ENCODE measurements at places on chromosomes 2 and 18.

GRCh38 chr2:226002438-226002837 is 602.9 kb downstream of the NYAP2 start:
- no peak for DNase-seq

DNA sequence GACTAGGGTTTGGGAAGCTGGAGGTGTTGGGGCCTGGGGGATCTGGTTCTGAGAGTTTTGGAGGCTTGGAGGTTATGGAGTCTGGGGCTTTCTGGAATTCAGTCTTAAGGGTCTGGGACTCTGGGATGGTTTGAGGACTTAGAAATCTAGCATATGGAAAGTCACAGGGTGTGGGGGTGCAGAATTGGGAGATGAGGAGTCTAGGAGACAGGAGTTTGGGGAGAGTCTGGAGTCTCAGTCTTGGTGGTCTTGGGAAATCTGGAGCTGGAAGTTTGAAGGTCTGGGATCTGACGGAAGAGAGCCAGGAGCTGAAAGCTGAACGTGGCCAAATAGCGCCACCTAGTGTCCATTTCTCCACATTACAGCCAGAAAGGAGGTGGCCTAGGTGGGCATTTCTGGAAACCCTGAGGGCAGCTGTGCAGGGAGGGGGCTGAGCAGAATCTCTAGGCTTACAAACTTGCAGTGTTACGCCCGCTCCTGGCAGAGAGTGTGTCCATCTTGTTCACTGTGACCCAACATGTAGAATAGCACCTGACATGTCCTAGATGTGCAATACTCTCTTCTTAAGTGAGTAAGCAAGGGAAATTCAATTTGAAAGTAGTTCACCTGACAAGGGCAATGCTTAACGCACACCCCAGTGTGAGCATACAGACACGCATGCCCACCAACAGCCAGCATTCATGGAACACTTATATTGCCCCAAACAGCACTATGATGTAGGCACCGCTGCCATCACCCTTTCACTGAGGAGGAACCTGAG is 204.8 kb downstream of the TFCP2L1 start:
- peak; percentile 12 for DNase-seq

DNA sequence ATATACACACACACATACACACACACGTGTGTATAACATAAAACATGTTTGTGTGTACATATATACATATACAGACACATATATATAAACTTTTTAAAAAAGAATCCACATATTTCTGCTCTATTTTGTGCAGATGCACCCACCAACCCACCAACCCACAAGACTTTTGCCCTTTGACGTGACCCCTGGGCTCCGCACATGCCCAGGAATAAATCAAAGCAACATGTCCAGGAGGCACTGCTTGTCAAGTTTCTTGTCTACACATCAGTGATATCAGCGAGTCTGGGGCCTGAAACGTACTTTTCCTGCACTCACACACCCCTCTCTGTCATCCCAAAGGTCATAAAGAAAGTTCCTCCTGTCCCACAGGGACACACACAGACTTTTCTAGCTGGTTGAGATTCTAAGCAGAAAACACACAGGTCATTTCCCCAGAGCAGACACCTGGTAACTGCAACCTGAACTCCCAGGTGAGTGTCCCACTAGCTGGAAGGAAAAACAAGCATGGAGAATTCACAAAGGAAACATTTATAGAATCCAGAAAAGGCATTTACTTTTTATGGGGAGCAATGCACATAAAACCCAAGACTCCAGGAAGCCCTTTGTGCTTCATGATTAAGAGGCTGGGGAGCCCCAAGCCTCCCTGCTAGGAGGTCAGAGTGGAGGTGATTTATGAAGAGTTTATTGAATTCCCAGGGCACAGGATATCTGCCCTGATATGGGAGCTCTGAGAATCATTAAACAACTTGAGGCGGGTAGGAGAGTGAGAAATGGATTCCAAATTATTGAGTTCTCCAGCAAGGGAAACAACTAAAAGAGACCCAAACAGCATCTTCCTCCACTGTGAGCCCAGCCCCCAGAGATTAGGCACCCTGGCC is 211.6 kb downstream of the MGAT5 start:
- DNase-seq, result no peak

DNA sequence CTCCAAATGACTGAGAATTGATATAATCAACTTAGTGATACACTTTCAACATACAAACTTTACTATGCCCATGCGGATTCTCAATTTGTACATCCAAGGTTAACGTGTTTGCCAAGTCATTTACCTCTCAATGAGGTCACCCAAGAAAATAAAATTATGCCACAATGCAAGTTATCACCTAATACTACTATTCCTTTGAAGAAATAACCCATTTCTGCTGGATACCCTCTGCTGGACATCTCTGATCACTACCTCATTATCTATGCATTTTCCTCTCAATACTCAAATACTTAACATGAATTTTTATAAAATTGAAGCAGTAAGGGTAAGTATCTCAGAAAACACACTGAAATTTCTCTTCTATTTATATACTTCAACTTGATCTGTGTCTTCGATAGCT is 12.7 kb downstream of the HNRNPLL start:
- no peak for DNase-seq

DNA sequence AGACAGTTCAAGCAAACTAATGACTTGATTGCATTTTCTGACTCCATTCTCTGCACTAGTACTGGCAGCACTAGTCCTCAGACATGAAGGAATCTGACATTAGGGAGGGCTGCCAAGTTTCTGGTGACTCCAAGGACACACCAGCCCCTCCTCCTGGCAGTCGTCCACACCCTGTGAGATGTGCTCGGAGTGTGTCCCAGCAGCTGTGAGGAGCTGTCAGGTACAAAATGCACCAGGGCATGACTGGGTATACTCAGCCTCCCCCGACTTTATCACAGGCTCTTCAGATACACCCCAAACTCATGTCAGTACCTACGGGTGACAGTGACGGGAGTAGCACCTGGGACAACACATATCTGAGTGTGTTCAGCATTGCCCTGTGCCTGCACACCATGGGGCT is 43.1 kb downstream of the EDAR start:
- DNase-seq, result no peak

GRCh38 chr18:59763541-59764136 is 66.4 kb upstream of the CCBE1 start:
- no peak for DNase-seq

GRCh38 chr2:200627110-200627770 is 41.4 kb downstream of the AOX1 start:
- no peak for DNase-seq

Measured in stimulated activated CD4-positive, alpha-beta T cell treated with anti-CD3 and anti-CD28 coated beads, TNF-alpha, amount 100 ng/mL, for 1 hour (primary cell).